ENCODE measurements at places on chromosomes 4 and X. TPM values are rescaled to one million over a fixed set of nuclear protein-coding genes. Genes with fewer than 3 reads are reported as not detected.

Gene CYBB
- 0.07 TPM for total RNA-seq

Gene SLC4A4
- total RNA-seq = not detected

DNA sequence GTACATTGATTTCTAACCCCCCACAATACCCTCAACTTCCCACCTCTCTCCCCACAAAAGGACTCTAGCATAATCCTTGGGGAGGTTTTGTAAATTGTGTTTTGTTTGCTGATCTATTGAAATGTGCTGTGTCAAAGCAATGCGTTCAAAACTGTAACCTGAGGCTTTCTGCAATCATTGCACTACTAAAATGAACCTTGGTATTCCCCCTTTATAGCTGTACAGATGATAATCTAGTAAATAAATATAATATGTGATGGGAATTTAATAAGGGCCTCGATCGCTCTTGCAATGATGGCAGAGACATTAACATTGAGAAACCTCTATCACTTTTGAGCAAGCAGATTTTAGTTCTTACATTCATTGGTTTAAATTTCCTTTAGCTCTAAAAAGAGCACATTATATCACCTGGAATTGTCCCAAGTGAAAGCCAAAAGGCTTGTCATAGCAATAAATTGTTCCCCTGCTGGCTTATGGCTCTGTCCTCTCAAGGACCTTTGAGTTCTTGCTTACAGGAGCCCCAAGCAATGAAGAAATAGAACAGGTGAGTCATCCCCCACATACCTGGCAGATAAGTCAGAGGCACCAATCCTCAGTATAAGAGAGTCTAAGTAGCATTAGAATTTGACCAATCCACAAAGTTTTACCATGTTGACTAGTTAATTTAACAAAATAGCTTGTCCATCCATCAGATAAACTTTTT, 18.4 kb upstream of the ACE2 start:
- H3K36me3 ChIP-seq = no peaks in the 10 kb centered on the region
- H3K4me3 ChIP-seq = no peak overlapping the region
- no peaks in the 10 kb centered on the region for H3K27me3 ChIP-seq

Gene NEUROG2
- 0.14 TPM for total RNA-seq

Gene DNAAF6
- not detected for total RNA-seq

GRCh38 chr4:170698334-170698733, 608.6 kb upstream of the AADAT start:
- no peak overlapping the region for H3K4me3 ChIP-seq
- H3K4me1 ChIP-seq = no peaks in the 10 kb centered on the region
- no peak for DNase-seq
- H3K27me3 ChIP-seq = no peaks in the 10 kb centered on the region

GRCh38 chr4:106021737-106022410, 126.6 kb downstream of the NPNT start:
- no peak for DNase-seq
- H3K36me3 ChIP-seq = no peaks in the 10 kb centered on the region
- H3K27ac ChIP-seq = no peak overlapping the region
- no peaks in the 10 kb centered on the region for H3K27me3 ChIP-seq
- no peak overlapping the region for H3K4me3 ChIP-seq

Gene OTC
- not detected for total RNA-seq

Gene CT45A5
- total RNA-seq = not detected

GRCh38 chrX:23803931-23804381, 21.0 kb downstream of the SAT1 start:
- peaks cover 5% of the 10 kb centered on the region for H3K4me1 ChIP-seq
- H3K27ac ChIP-seq = no peak overlapping the region
- H3K27me3 ChIP-seq = no peaks in the 10 kb centered on the region
- H3K4me3 ChIP-seq = no peak overlapping the region

DNA sequence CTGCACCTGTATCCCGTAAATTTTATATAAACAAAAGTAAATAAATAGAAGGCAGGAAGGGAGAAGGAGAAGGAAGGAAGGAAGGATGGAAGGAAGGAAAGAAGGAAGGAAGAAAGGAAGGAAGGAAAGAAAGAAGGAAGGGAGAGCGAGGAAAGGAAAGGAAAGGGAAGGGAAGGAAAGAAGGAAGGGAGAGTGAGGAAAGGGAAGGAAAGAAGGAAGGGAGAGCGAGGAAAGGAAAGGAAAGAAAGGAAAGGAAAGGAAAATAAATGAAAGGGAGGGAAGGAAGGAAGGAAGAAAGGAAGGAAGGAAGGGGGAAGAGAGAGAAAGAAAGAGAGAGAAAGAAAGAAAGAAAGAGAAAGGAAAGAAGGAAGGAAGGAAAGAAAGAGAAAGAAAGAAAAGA, 43.0 kb upstream of the FRG1 start:
- no peak overlapping the region for H3K27ac ChIP-seq
- no peaks in the 10 kb centered on the region for H3K36me3 ChIP-seq
- DNase-seq = no peak
- no peak overlapping the region for H3K4me3 ChIP-seq
- peaks cover 4% of the 10 kb centered on the region for H3K27me3 ChIP-seq
- H3K4me1 ChIP-seq = no peaks in the 10 kb centered on the region

DNA sequence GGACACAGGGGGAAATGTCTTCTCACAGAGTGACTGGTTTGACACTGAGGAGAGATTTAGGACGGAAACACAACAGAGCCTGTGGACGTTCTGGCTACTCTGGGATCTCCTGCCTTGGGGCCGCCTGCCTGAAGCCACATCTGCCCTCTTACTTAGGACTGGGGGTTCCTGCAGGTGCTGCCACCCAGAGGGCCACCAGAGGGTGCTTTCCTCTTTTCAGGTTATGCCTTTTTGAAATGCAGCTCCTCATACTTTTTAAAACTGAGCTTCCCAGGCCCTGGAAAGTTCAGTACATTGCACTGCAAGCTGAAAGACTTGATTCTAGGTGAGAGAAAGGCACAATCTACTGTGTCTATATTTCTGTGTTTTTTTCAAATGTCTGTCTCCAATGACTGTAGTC, 92.2 kb upstream of the PGRMC2 start:
- no peak overlapping the region for H3K27ac ChIP-seq
- H3K4me3 ChIP-seq = no peak overlapping the region
- DNase-seq = peak; percentile 24
- no peaks in the 10 kb centered on the region for H3K27me3 ChIP-seq
- peaks cover 9% of the 10 kb centered on the region for H3K36me3 ChIP-seq

DNA sequence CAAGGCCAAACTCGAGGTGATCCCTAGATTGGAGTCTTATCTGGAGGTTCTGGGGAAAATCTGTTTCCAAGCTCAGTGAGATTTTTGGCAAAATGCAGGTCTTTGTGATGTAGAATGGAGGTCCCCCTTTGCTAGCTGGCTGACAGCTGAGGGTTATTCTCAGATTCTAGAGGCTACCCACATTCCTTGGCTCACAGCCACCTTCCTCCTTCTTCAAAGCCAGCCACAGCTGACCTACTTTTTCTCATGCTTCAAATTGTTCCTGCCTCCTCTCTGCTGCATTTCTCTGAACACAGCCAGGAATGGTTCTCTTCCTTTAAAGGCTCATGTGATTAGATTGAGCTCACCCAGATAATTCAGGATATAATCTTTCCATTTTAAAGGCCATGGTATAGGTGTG, 86.9 kb downstream of the VCX3A start:
- H3K27me3 ChIP-seq = no peaks in the 10 kb centered on the region
- no peaks in the 10 kb centered on the region for H3K36me3 ChIP-seq
- no peak overlapping the region for H3K27ac ChIP-seq
- DNase-seq = no peak
- no peak overlapping the region for H3K4me3 ChIP-seq

GRCh38 chrX:114906984-114907510, 110.4 kb downstream of the IL13RA2 start:
- H3K27me3 ChIP-seq = no peaks in the 10 kb centered on the region
- H3K27ac ChIP-seq = no peak overlapping the region
- H3K4me3 ChIP-seq = no peak overlapping the region

Gene MAPK10
- not detected for total RNA-seq
